Uterus (tissue), 4 donors: ENCODE measurements at places on chromosomes 6 and 20.

DNA sequence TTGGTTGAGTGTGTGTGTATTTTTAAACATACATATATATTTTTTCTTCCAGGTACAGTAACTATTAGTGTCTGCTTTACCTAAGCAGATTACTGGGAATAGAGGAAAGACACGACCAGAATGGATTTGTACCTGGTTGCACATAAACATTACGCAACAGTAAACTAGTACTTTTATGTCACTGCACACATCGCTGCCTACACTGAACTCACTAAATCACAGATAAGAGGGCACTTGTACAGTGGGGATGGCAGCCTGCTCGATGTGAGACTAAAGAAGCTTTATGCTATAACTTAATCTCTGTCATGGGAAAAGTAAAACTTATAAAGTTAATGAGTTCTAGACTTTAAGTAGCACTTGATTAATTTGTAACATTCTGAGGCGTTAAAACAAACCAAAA lies 89.5 kb upstream of the SIM1 start:
- no peak for DNase-seq

DNA sequence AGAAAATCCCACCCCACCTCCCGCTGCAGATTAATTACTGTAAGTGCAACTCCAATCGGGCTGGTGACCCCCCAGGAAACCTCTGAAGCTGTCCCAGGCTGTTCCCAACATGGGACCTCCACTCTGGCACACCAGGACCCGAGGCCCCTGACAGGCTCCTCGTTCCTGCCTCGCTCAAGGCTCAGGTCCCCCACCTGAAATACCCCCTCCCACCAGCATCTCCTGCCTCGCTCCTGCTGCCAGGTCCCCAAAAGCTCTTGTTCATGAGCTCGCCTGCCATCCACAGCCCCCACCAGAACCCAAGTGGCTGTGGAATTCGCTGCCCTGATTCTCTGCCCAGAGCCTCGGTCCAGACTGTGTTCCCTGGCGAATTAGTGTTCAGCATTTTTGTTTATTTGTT lies 26.1 kb downstream of the NPEPL1 start:
- DNase-seq = peak; percentile 8

DNA sequence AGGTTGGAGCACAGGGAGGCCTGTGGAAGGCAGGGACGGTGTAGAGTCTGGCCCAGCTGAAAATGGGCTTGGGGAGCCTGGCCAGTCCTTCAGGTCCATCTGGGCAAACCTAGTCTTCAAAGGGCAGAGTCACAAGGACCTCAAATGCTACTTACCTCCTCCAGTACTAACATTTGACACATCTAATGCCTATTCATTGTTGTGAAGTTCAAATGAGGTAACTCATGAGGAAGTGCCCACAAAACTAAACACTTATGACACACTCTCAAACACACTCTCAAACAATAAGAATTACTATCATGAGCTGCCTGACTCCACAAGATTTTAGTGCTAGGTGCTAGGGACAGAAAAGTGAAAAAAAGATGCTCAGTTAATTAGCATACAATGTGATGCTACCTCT lies 27.1 kb downstream of the DAAM2 start:
- DNase-seq = no peak

DNA sequence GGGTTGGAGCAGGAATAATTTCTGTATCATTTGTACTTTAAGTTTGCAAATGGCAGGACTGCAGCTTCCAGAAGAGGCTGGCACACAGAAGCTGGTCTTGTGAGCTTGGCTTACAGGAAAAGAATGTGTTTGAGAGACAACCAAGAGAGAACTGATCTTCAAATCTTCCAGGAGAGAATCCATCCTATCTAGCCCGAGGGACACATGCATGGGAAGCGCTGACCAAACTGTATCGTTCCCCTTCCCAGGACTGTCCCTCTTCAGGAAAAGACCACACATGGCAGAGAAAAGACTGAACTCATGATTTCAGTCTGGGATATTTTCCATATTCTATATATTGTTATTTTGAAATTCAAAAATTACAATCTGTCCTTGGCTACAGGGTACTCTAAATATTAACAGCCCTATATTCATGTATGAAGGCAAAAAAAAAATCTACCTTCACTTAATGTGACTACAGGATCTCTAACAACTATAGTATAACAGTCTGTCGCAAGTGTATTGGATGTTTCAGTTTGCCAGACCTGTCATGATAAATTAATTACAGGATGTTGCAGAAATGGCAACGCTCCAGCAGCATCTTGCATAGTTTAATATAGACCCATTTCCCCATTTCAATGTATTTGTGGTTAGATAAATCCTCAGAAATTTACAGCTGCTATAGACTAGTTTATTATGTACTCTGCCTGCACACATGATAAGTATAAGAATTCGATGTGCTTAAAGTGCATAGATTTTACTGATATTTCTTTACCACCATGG lies 99.4 kb downstream of the MYB start:
- no peak for DNase-seq

GRCh38 chr6:81890846-81891245 lies 138.4 kb upstream of the TENT5A start:
- DNase-seq = no peak

DNA sequence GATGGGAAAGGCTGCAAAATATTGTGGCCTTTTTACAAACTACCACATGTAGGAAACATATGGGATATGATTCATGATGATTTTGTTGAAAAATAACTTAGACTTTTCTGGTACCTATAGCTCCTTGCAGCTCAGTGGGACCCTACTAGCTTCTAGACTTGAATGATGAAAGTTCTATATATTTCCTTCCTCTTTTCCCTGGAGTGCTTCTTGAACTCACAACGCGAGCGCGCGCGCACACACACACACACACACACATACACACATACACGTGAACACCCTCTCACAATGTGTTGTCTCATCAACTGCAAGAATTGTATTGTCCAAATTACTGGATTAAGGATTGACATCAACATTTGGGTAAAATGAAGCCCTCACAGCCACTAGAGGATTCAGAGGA lies 61.9 kb downstream of the TOX2 start:
- no peak for DNase-seq

DNA sequence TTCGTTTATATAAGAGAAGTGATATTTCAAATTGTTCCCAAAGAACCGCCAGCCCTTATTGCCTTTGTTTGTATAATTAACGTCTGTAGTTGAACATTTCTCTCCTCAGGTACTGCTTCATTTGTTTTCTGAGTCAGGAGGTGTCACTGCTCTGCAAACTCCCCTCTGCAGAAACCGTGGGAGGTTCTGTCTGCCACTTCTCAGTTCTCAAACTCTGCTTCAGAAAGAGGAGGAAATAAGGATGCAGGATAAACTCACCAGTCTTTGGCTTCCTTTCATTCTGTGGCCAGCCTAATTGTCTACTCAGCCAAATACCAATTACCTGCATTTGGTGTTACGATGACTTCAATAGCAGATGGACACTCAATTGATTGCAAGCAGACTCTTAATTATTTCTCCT lies 149.8 kb downstream of the PAK5 start:
- no peak for DNase-seq

GRCh38 chr20:57548177-57549058 lies 12.5 kb upstream of the PCK1 start:
- no peak for DNase-seq

GRCh38 chr6:64000818-64001491 lies 365.4 kb downstream of the PHF3 start:
- DNase-seq = no peak
